CD4-positive, alpha-beta T cell treated with Interleukin-1 beta for 1 hour (primary cell): ENCODE measurements at places on chromosomes 7 and 10.

DNA sequence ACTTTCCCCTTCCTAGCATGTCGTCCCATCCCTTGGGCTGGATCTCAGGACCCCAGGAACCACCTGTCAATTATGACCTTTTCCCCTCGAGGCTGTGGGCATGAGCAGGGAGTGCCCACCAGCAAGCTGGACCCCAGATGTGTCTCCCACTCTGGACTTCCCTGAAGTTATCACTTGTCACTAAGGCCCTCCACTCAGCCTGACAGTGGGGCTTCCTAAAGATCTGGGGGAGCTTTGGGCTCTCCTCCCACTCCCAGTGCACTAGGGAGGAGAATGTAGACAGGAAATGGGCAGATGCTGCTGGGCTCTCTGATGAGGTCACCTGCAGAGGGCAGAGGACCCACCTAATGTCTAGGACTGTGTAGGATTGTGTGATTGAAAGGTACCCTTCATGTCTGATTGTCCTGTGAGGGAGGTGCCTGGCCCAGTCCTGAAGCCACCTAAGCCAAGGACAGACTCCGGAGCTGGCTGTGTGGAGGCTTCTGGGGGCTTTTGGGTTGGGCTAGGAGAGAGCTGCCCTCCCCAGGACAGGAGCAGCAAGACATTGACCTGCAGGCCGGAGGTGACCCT is 18.7 kb downstream of the MYO1G start:
- DNase-seq = no peak

DNA sequence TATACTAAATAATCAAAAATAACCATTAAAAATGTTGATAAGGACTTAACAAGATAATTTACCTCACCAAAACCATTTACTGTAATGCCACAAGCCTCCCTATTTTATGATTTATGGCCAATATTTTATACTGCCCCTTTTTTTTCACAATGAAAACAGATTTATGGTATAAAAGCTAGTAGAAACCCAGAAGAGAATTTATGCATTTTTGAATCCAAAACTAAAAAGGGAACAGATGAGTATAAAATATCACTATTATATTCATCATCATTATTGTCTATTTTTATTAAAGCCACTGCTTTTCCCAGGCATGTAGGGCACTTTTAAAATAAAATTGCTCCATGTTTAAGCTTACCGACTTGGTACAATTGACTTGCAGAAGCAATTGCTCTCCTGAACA is 425.0 kb downstream of the PHTF2 start:
- DNase-seq = no peak

DNA sequence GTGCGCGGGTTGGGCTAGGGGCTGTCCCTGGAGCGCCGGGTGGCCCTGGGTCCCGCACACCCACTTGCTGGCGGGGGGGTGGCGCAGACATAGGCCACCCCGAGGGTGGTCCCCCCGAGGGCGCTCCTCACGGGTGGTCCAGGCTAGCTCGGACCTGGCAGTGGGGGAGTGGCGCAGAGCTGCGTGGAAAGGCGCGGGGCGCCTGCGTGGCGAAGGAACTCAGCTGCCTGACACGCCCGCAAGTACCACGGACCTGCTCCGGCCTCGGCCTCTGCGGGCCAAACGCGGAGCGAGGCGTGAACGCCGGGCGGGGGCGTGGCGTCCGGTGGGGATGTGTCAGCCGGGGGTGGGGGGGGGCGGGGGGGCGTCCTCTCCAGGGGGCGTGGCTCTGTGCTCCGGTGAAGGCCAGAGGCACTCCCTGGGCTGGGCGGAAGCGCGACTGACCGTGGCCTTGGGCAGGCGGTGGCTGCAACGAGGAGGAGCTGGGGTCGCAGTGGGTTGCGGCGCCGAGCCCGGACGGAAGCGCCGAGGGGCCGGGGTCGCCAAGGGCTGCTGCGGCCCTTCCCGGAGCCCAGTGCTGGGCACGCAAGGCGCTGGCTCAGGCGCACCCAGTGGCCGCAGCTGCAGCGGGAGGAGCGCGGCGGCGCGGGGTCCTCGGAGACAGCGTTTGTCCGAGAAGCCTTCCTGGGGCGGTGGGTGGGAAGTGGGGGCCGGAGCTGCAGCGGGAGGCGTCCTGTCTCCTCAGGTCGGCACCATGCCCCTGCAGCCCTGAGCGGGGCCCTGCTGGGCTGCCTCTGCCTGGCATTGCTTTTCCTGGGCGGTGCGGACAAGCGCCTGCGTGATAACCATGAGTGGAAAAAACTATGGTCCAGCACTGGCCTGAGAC is 58.9 kb upstream of the NUPR2 start:
- no peak for DNase-seq

GRCh38 chr7:96927131-96927530 is 78.2 kb upstream of the DLX6 start:
- no peak for DNase-seq

GRCh38 chr10:104317726-104318299 is 20.5 kb downstream of the ITPRIP start:
- DNase-seq = no peak

DNA sequence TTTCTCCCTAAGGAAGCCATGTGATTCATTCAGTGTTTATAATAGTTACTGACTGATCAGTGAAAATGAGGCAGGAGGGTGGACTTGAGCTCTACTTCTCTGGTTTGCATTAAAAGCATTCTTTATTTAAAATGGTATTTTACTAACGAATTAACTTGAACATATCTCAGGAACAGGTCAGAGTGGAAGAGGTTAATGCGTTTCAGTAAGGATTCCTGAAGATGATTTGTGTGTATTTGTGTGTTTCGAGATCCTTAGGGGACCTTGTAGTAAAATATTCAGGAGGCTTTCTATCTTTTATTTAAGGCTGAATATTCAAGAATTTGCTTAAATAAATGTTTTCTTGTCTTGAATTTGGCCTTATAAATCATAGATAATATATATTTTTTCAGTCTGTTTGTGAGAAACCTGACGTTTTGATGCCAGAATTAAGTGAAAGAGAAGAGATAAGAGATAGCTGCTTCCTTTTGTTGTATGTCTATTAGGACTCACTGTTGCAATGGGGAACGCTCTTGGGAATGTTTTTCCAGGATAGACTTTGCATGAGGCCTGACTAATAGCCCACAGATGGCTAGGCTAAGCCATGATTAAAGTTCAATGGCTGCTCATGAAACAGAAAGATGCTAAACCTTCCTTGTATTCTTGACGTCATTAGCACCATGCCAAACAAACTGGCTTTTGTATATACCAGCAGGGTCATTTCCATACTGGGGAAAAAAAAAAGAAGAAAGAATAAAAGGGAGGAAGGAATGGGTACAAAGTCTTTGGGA is 93.8 kb upstream of the MTPN start:
- DNase-seq = no peak

DNA sequence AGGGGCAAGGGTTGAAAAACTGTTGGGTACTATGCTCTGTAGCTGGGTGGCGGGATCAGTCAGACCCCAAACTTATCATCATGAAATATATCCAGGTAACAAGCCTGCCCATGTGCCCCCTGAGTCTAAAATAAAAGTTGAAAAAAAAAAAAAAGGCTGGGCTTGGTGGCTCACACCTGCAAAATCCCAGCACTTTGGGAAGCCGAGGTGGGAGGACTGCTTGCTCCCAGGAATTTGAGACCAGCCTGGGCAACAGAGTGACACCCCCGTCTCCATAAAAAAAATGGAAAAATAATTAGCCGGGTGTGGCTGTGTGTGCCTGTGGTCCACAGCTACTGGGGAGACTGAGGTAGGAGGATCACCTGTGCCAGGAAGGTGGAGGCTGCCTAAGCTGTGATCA is 83.5 kb downstream of the VIPR2 start:
- no peak for DNase-seq

DNA sequence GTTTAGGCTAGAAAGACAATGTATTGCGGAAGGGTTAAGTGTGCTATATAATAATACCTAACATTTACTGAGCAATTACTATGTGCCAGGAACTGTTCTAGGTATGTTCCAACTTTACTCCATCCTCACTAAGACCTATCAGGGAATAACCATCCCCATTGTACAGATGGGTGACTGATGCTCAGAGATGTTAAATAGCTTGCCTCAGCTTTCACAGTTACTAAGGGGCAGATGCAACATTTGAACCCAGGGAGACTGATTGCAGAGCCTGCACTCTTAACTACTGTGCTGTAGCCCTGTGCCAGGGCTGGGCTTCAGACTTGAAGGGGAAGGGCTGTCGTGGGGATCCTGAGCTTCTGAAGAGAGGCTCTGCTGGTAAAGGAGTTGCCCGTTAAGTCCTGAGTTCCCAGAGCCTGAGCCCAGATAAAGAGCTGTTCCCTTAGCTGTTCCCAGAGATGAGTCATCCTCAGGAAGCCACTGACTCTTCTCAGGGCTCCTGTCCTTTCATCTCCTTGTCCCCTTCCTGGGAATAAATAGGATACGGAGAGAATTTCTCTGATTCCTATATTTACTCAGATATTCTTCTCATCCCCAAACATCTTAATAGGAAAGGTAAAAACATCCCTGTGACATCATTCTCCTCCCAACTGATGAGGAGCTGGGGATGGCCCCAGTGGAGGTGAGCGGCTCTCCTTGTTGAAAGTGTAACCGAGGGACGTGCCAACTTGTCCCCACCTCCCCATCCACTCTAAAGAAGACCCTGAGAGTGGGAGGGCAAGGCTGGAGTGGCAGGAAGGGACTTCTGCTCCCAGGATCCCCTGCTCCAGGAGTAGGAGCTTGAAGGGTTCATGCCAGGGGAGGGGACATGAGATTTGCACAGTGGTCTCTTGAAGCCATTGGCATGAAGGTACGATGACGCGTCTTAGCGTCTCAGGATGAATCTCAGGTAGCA is 28.0 kb upstream of the HABP2 start:
- DNase-seq = no peak

DNA sequence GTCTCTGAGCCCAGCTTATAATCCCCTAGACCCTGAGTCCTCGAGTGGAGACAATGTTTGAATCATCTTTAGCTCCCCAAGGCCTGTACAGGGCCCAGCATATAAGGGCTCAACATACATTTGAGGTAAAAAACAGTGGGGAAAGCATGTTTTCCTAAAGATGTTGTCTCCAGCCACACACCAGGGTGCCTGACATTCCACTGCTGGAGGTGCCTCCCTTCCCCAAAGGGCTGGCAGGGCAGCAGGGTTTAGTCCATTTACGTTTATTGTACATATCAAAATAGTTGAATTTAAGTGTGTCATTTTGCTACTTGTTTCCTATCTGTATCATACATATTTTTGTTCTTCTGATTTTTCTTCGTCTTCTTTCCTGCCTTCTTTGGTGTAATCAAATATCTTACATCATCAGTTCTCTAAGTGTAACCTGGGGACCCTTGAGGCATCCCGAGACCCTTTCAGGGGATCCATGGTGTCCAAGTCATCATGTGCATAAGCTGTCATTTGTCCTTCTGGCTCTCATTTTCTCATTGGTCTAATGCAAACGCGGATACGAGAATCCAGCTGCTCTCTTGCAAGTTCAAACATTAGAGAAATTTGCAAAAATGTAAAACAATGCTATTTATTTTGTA is 101.6 kb downstream of the PDGFA start:
- no peak for DNase-seq

- no peak for DNase-seq
Measured at GRCh38 chr7:1806354-1806753, 136.3 kb downstream of the ELFN1 start.

DNA sequence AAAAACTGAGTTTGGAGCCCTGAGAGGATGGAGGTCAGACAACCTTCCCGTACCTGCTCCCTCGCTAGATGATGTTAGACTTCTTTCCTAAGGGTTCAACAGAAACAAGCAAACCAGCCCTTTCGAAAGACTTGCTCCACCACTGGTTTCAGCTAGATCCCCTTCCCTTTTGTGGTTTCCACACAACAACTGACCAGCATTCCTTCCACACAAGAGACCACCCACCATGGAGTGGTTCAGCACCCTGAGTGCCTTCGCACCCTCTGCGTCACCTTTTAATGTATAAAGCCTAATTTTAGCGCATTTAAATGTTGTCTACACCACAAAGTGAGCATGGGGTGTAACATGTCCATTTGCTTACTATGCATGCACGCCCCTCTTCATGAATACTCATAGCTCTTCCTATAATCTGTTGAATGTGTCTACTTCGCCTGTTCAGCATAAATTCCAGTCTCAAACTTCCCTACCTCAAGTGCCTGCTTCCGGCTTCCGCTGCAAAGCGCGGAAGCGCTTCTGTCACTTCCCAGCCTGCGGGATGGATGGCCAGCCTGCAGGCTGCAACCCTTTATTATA is 69.0 kb downstream of the TACC2 start:
- no peak for DNase-seq

DNA sequence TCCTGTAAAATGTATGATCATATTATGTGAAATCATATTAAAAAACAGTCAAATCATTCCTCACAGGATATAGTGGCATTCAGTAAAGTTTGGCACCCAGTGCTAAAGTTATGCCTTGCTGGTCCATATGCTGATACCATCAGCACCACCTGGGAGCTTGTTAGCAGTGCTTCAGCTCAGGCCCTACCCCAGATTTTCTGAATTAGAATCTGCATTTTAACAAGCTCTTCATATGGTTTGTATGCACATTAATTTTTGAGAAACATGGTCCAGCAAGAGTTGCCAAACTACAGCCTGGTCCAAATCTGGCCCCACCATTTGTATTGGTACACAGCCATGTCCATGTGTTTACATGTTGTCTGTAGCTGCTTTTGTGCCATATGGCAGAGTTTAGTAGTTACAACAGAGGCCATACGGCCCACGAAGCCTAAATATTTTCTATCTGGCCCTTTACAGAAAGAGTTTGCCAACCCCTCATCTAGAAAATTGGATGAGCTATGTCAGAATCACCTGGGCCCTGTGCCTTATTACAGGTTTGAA is 30.1 kb downstream of the RAB18 start:
- no peak for DNase-seq

GRCh38 chr7:69717221-69717620 is 118.9 kb downstream of the AUTS2 start:
- no peak for DNase-seq

- DNase-seq = no peak
Measured at GRCh38 chr7:119344466-119344865, 928.5 kb upstream of the KCND2 start.

DNA sequence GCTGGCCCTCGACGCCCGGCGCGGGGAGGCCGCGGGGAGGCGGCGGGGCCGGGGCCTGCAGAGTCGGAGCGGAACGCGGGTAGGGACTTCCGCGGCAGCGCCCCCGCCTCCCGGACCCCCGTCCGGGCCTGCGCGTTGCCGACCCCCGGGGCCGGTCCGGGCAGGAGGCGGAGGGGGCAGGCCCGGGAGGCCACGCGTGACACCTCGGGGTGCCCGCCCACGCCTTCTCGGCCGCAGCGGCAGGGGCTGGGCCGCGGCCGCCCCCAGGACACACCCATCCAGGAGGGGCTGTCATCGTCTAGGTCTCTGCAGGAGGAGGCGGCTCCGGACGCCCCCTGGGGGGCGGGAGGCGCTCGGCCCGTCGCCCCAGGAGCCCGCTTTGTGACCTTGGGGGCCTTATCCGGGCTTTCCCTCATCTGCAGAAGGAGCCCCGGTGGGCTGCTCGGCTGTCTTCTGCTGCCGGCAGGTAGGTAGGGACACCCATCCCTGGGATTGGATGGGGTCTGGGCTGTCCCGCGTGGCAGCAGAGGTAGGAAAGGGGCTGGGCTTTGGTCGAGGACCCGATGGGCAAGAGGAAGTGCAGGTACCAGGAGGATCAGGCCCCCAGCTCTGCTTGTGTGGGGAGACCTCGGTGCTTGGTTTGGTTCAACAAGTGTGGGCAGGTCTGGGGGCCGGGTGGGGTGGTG is 569 bp downstream of the ZNF316 start:
- peak; percentile 69 for DNase-seq
